ENCODE measurements at places on chromosomes 2 and 18.

GRCh38 chr18:45635893-45636509 is 20.7 kb downstream of the SLC14A2 start:
- DNase-seq: no peak

- DNase-seq: no peak
Observed at GRCh38 chr18:62809900-62810299, 94.6 kb downstream of the PHLPP1 start.

DNA sequence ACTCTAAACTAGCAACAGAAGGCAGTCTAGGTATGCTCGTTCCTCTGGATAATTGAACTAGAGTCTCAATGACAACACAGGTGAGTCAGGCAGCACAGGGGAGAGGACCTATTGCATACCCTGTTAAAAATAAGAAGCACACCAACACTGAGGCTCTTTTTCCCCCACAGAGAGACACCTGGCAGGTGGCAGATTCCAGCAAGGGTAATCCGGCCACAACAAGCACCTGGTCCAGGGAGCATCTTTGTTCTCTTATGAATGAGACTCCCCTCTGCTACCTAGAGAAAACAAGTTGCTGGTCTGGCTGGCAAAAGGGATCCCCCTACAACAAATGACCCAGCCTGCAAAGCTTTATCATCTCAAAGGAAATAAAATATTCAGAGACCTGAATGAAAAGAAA is 508.9 kb upstream of the POU3F3 start:
- DNase-seq: no peak

GRCh38 chr2:57760381-57760801 is 286.2 kb upstream of the VRK2 start:
- no peak for DNase-seq

DNA sequence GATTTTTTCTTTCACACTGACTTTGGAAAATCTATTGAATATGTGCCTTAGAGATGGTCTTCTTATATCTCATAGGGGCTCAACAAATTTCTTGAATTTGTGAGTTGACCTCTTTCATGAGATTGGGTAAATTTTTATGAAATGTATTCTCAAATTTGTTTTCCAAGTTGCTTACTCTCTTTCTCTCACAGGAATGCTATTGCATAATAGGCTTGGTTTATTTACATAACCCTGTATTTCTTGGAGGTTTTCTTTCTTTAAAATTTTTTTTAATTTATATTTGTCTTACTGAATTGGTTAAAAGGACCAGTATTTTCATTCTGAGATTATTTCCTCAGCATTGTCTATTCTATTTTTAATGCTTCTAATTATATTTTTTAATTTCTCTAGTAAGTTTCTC is 917.1 kb downstream of the DPP10 start:
- DNase-seq: no peak

- peak; percentile 97 for DNase-seq
Observed at GRCh38 chr2:14401873-14402272, 230.6 kb upstream of the LRATD1 start.

- no peak for DNase-seq
Observed at GRCh38 chr2:45578056-45578843, 32.8 kb downstream of the SRBD1 start.

DNA sequence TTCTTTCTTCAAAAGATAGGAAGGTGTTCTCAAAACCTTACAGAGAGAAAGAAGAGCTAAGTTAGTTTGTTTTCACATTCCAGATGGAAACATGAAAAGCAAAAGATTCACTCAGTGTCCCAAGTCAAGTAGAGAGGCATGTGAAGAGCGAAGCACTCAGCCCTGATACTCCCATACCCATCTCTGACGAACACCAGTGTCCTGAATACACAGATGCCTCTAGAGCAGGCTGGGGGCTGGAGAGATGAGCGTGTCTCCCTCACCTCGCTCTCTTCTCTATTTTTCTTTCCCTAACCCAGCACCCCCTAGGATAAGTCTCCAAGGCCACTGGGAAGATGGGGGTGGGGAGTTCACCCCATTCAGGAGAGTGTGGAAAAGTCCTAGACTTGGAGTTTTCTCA is 227.8 kb downstream of the TMEM163 start:
- DNase-seq: no peak

DNA sequence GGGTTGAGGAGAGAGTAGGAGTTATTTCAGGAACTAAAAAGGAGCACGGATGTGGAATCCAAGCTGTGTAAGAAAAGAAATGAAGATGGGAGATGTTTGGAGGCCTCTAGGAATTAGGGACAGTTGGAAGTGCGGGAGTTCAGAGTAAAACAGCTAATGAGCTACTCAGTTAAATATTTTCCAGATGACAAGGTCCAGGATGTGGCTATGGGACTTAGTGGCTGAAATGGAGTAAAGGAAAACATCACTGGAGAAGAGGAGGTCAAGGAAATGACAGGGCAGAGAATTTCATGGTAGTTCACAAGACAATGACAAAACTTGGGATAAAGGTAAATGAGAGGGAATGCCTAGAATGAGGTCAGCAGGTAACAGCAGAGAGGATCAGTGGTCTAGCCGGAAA is 13.0 kb downstream of the GPR155 start:
- DNase-seq: no peak

DNA sequence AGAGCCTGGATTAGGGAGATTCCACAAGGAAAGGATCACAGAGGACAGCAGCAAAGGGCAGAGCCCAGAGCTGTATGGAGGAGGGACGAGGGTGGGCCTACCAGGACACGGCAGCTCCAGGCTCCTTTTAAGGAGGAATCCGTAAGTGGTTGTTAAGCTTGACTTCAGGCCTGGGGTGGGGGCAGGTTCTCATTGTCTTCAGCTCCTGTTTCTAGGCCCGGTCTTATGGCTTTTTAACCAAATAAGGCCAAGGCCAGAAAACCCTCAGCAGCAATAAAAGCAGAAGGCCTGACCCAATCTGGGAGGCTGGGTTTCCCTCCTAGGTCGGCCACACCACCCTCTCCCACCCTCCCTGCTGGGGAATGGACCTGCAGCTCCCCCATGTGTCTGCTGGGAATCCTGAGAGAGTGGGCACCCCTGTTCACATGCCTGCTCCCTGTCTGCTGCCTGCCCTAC is 111.2 kb downstream of the PLB1 start:
- DNase-seq: no peak

DNA sequence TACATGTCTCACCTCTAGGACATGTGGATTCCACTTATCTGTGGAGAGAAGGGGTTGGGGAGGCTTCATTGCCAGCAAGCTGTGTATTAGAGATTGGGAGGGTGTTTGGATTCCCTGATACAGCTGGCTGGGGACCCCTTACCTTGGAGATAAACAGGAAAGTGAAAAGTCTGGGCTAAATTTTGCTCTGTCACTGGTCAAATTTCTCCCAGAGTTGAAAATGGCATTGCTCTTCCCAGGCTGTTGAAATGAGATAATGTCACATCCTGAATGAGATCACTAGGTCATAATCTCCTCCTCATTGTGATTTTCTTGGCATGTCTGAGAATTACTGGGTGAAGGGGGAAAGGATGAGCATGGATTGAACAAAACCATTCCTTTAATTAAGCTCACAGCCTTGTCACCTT is 265.0 kb upstream of the PARD3B start:
- DNase-seq: no peak

- DNase-seq: no peak
Observed at GRCh38 chr18:10846657-10847407, 302.5 kb downstream of the PIEZO2 start.

GRCh38 chr2:237115870-237116269 is 30.2 kb downstream of the COPS8 start:
- no peak for DNase-seq

- peak; percentile 30 for DNase-seq
Observed at GRCh38 chr2:45904946-45905631, 253.6 kb downstream of the PRKCE start.

- DNase-seq: no peak
Observed at GRCh38 chr2:24816884-24817283, 23.7 kb downstream of the CENPO start.

GRCh38 chr2:178819992-178820391 is 12.8 kb upstream of the TTN start:
- no peak for DNase-seq

DNA sequence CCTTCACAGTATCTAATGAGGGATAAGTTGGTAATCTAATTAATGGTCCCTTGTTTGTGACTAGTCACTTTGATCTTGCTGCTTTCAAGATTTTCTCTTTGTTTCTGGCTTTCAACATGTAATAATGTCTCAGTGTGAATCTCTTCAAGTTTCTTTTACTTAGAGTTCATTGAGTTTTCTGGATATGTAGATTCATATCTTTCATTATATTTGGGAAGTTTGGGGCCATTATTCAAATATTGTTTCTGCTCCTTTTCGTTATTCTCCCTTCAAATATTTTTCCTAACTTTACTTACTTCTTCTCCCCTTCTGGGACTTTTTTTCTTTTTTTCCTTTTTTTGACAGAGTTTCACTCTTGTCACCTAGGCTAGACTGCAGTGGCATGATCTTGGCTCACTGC is 21.1 kb upstream of the NAPG start:
- DNase-seq: no peak

DNA sequence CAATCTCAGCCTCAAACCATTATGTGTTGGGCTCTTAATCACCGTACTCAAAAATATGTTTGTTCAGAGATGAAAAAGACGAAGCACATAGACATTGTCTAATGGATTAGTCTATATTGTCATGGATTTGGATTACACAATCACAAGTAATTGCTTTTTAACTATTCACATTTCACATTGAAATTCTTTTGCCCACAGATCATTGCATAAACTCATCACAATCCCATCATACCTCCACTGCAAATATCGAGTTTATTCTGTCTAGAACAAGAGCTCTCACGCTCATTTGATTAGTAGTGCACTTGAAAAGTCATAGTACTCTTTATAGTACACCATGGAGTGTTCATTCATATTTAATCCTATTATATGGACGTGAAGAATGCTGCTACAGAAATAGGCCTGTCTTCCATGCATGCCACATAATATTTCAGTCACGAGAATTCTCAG is 97.9 kb upstream of the SOX11 start:
- peak; percentile 55 for DNase-seq

GRCh38 chr18:62810682-62811081 is 95.3 kb downstream of the PHLPP1 start:
- DNase-seq: no peak

DNA sequence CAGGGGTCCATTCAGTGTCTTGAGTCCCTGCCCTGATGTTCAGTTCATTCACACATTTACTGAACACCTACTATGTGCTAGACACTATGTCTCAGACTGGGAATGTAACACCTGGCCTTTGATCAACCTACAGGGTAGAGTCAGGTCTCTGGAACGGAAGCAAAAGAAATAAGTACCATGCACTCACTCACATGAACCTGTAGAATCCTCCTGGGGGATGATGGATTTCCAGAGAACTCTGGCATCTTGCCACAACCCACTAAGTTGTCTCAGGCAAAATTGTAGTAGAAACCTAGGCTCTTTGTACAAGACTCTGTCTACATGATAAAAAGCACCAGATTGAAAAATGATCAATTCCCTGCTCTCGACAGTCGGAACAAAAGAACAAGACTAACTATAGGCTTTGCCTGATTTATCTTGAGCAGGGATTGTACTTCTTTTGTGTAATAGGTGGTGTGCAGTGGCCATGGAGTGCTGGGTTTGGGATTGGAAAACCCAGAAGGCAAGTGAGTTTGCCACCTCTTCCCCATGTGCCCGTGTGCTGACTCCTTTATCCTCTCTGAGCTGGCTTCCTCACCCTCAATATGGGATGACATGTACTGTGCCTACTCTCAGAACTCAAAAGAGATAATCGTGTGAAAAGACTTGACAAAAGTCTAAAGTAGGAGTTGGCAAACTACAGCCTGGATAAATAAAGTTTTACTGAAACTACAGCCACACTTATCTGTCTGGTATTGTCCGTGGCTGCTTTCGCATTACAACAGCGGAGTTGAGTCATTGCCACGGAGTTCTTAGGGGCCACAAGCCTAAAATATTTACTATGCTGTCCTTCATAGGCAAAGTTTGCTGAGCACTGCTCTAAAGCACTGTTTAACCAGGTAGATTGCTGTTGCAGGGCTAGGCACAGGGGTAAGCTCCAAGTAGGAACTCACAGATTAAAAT is 4.4 kb downstream of the CAPN14 start:
- DNase-seq: no peak

DNA sequence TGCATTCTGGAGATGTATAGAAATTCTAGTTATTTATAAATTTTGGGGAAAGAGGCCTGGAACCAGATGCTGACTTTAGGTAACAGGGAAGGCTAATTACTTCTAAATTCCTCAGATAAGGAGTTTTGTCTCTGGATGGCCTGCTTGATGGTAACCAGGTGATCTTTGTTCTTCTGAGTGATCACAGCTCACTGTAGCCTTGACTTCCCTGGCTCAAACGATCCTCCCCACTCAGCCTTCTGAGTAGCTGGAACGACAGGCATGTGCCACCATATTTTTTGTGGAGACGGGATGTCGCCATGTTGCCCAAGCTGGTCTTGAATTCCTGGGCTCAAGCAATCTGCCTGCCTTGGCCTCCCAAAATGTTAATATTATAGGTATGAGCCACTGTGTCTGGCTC is 54.4 kb upstream of the MSH6 start:
- DNase-seq: no peak

DNA sequence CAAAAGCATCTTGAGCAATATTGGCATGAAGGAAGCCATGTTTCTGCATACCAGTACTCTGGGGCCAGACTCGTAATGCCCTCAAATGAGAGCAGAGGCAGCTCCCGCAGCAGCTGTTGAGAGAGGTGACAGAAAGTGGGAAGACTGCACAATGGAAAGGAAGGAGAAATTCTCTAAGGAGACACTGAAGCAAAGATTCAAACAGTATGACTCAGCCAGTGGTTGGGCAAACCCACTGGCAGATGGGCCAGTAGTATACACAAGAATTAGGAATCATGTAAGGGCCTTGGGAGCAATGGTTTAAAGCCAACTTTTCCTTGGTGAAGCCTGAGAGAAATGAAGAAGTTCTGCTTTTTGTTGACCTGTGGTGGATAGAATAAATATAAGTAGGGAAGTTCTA is 2092.7 kb upstream of the PIK3C3 start:
- DNase-seq: no peak

DNA sequence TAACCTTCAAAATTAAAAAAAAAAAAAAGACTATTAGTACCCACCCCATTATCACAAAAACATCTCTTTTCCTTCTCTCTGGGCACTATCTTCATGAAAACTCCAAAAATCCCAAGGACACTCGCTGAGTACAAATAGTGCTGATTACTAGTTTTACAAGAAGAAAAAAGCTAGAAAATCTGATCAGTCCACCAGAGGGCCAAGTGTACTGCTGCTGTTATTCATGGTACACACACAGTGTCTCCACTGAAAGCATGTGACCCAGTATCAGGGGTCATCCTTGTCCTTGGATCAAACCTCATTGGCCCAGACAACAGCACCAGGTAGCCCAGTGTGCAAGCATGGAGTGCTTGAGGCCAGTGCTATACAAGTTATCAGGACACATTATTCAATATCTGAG is 382.7 kb upstream of the KLHL29 start:
- no peak for DNase-seq

DNA sequence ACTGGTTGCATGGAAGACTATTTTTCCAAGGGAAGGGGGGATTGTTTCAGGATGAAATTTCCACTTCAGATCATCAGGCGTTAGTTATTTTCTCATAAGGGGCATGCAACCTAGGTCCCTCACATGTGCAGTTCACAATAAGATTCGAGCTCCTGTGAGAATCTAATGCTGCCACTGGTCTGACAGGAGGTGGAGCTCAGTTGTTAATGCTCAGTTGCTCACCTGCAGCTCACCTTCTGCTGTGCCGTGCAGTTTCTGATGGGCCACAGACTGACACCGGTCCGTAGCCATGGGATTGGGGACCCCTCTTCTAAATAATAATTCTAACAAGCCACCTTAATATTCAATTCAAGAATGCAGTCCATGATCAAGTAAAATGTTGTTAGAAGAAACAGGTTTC is 34.9 kb downstream of the PLCL1 start:
- DNase-seq: no peak

- DNase-seq: no peak
Observed at GRCh38 chr2:240701736-240702639, 10.3 kb downstream of the AQP12A start.
